OCI-LY7 (cell line): ENCODE measurements at places on chromosomes 5 and 9.

- DNase-seq = no peak
Measured at GRCh38 chr5:40691894-40692293, 12.2 kb downstream of the PTGER4 start.

- no peak for DNase-seq
Measured at GRCh38 chr5:142438573-142438972, 113.8 kb upstream of the SPRY4 start.

DNA sequence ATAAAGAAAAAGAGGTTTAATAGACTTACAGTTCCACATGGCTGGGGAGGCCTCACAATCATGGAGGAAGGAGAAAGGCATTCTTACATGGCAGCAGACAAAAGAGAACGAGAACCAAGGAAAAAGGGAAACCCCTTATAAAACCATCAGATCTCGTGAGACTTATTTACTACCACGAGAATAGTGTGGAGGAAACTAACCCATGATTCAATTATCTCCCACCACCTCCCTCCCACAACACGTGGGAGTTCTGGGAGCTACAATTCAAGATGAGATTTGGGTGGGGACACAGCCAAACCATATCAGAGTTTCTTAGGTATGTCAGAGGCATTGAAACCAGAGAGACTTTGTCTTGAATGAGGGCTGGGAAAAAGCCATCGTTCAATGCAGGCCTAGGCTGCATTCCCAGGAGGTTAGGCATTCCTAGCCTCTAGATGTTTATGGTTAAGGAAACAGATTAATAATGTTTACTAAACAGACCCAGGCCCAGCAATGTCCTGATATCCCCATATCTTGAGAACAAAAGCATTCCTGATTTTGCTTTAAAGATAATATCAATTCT, 7.5 kb upstream of the PAIP1 start:
- no peak for DNase-seq

- no peak for DNase-seq
Measured at GRCh38 chr9:117063721-117064471, 351.0 kb downstream of the ASTN2 start.

DNA sequence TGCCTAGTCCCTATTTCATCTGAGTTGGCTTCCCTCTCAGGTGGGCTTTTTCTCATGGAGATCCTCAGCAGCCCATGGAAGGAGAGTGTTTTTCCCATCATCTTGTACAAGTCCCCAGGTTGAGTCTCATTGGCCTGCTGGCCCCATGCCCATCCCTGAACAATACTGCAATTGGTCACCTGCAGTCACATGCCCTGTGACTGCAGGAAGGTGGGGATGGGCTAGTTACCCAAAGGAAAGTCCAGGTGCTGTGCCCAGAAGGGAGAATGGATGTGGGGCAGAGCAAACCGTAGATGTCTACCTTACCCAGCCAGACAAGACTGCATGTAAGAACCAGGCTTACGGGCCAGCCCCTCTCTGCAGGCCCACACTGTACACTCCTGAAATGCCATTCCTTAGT, 54.0 kb upstream of the SAP30L start:
- no peak for DNase-seq
